Fibroblast of skin of scalp (primary cell): ENCODE measurements at places on chromosomes 2 and 18.

- DNase-seq: no peak
Observed at GRCh38 chr18:8779251-8779650, 73.9 kb downstream of the MTCL1 start.

GRCh38 chr2:84846741-84847142, 34.1 kb downstream of the TRABD2A start:
- no peak for DNase-seq

GRCh38 chr2:113240150-113240914, 38.4 kb downstream of the PAX8 start:
- peak; percentile 89 for DNase-seq

GRCh38 chr18:74906184-74906583, 302.8 kb downstream of the PTGR3 start:
- DNase-seq: no peak

DNA sequence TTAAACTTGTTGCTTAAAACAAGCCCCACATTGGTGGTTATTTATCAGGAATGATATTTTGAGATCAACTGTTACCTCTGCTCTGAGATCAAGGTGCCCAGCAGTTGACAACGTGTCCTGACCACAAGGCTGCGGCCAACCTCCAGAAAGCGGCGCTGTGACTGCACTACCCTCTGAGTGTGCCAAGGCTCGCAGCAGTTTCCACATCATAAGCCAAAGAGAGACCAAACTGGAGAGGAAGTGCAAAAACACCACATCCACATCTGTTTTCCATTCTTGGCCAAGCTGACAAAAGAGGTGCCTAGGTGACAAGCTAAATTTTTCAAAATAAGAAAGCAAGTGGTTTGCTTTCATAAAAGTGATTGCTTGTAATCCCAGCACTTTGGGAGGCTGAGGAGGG, 410.8 kb upstream of the POU3F3 start:
- no peak for DNase-seq

DNA sequence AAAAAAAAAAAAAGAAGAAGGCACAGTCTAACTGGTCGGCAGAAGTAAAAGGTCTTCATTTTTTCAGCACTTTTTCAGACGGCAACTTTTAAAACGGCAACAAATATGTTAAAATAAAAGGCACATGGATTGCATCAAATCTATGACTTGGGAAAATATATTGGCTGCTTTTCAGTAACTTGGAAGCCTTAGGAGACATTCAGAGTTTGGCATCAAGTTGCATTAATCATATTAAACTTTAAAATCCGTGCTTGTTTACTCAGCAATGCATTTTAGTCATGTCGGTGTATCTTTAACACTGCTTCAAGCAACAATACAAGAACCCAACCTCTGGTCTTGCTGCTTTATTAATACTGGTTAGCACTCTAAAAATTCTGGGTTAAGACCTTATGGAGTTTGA, 111.1 kb downstream of the MEP1B start:
- DNase-seq: peak; percentile 60

DNA sequence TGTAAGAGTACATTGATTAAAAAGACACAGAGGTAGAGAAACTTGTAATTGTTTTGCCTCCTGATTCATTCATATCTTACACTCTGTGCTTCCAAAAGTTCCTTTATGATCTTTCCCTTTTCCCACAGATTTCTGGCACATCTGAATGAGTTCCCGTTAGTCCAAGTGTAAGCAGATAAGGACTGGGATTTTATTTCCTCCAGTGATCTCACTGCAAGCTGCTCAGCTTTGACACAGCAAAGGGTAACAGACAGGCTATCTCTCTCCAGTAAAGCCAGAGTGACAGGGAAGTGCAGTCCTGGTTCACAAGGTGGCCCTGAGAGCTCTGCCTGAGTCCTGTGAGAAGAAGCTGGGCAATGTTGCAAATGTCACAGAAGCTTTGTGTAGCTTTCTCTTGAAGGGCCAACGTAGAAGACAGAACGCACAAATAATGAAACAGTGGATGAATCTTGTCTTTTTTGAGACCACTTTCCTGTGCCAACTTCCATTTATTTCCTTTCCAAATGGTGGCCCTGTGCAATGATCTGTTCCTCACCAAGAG, 32.5 kb upstream of the KCNE4 start:
- no peak for DNase-seq

- no peak for DNase-seq
Observed at GRCh38 chr2:15818318-15818753, 122.0 kb upstream of the MYCN start.

DNA sequence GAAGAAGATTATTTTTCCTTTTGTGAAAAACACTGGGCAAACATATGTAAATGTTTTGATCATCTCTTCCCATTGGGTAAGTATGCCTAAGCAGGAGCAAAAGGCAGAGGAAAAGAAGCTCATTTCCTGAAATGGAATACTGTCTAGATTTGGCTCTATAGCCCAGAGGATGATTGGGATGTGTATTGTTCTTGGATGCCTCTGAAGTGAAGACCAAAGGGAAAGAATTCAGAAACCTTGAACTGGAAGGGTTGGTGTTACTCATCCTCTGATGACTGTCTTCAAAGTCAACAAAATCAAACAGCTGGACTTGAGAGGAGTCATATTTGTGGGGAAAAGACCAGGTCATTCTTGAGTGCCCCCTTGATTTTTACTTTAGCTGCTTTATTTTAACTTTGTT, 112.6 kb upstream of the NT5C1B start:
- peak; percentile 60 for DNase-seq

- DNase-seq: no peak
Observed at GRCh38 chr2:11160731-11161455, 5.6 kb downstream of the SLC66A3 start.

- DNase-seq: no peak
Observed at GRCh38 chr2:215635071-215635787, 199.4 kb upstream of the FN1 start.

DNA sequence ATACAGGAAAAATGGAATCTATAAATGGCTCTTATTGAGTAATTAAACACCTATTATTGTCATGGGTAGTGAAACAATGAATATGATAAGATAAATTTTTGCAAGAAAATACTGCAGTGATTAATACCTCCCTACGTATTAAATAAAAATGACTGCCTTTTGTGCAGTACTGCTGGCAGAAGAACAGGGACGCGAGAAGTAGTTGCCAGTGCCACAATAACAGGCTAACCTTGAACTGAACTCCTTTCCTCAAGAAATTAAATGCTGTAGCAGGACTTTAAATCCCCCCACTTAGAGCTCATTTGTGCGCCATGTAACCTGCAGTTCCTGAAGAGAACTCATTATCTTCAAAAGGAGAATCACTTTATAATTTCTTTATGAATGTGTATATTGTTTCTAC, 24.6 kb downstream of the FIGN start:
- no peak for DNase-seq

DNA sequence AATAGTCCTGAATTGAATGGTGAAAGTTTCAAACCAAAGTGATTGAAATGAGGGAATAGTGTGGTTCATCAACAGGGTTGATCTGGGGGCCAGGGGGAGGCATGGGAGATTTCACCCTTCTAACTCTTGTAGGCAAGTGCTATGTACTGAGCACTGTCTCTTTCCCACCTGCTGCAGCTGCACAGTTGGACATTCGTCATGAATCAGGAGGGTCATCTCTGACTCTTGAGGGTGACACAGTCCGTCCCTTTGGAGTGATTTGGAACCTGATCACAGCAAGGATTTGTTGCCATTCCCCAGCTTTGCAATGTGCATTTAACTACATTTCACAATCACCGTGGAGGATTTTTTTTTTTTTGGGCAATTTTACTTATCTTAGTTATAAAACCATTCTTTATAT, 224.6 kb downstream of the PHLPP1 start:
- no peak for DNase-seq

GRCh38 chr2:147538088-147538487, 306.7 kb upstream of the ACVR2A start:
- peak; percentile 93 for DNase-seq

GRCh38 chr2:10047616-10048500, 4.5 kb downstream of the KLF11 start:
- no peak for DNase-seq
